ENCODE measurements at places on chromosomes 2 and 18.
A peak's percentile ranks its signal among the peaks of the same experiment; 100 is the strongest.

DNA sequence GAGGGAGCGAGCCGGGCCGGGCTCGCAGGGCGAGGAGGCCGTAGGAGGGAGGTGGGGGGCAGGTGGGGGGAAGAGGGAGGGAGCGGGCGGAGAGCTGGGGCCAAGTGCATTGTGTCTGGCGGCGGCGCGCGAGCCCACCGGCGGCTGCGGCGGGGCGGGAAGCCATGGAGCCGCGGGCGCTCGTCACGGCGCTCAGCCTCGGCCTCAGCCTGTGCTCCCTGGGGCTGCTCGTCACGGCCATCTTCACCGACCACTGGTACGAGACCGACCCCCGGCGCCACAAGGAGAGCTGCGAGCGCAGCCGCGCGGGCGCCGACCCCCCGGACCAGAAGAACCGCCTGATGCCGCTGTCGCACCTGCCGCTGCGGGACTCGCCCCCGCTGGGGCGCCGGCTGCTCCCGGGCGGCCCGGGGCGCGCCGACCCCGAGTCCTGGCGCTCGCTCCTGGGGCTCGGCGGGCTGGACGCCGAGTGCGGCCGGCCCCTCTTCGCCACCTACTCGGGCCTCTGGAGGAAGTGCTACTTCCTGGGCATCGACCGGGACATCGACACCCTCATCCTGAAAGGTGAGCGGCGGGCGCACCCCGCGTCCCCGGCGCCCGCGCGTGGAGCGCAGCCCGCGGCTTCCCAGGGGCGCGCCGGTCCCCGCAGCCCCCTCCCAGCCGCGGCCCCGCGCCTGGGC lies at the start of gene TMEM178A:
TSS of gene TMEM178A (plus strand) at position 107 of the 680 bp plus-strand sequence. CDS start at position 165, 58 bp downstream.
- peaks cover 76% of the 10 kb centered on the region for H3K27me3 ChIP-seq
- H3K36me3 ChIP-seq = no peaks in the 10 kb centered on the region
- peak within 1 kb of the TSS; percentile 63 for H3K4me3 ChIP-seq
- H3K27ac ChIP-seq = no peak within 1 kb of the TSS
- peaks cover 11% of the 10 kb centered on the region for H3K4me1 ChIP-seq

- H3K27me3 ChIP-seq = no peaks in the 10 kb centered on the region
- H3K4me1 ChIP-seq = no peaks in the 10 kb centered on the region
- H3K4me3 ChIP-seq = no peak overlapping the region
- no peak for DNase-seq
Measured at GRCh38 chr2:167420211-167420610, 531.9 kb downstream of the XIRP2 start.

- no peaks in the 10 kb centered on the region for H3K36me3 ChIP-seq
- no peak for DNase-seq
- peaks cover 6% of the 10 kb centered on the region for H3K4me1 ChIP-seq
Measured at GRCh38 chr2:112433932-112434730, 686 bp upstream of the RGPD8 start.

GRCh38 chr18:8741532-8741931 lies 36.2 kb downstream of the MTCL1 start:
- DNase-seq = no peak
- no peak overlapping the region for H3K27ac ChIP-seq
- H3K27me3 ChIP-seq = peaks cover 3% of the 10 kb centered on the region
- H3K4me1 ChIP-seq = peaks cover 45% of the 10 kb centered on the region
- peaks cover 35% of the 10 kb centered on the region for H3K36me3 ChIP-seq
- no peak overlapping the region for H3K4me3 ChIP-seq

DNA sequence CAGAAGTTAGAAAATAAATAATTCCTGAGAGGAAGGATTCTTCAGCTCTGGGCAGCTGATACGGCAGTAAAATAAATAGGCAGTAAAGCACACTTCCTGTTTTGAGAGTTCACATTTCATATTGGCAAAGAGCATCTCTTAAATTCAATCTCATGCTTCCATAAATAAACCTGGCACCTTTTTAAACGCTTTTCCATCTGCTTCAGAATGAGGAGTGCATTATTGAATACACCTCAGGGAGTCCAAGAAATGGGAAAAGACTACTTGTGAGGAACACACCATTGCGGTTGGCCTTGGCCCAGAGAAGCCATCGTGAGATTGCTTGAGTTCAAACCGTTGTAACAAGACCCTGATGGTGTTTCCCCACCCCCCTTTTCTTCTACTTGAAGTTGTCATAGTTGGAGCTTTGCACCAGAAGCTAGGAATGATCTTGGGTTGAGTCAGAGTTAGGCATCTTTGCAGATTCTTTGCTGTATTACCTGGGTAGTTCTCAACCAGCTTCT lies 123.9 kb downstream of the RDH14 start:
- peaks cover 9% of the 10 kb centered on the region for H3K27me3 ChIP-seq
- no peaks in the 10 kb centered on the region for H3K4me1 ChIP-seq
- H3K4me3 ChIP-seq = no peak overlapping the region
- no peak overlapping the region for H3K27ac ChIP-seq
- no peaks in the 10 kb centered on the region for H3K36me3 ChIP-seq

- H3K4me1 ChIP-seq = peaks cover 3% of the 10 kb centered on the region
- no peak overlapping the region for H3K4me3 ChIP-seq
- no peak for DNase-seq
- H3K36me3 ChIP-seq = no peaks in the 10 kb centered on the region
- peaks cover 37% of the 10 kb centered on the region for H3K27me3 ChIP-seq
Measured at GRCh38 chr2:24009367-24009679, 562 bp upstream of the MFSD2B start.

- no peaks in the 10 kb centered on the region for H3K4me1 ChIP-seq
- H3K36me3 ChIP-seq = no peaks in the 10 kb centered on the region
- H3K27ac ChIP-seq = no peak overlapping the region
- no peaks in the 10 kb centered on the region for H3K27me3 ChIP-seq
Measured at GRCh38 chr2:237403024-237403882, 10.7 kb downstream of the COL6A3 start.

DNA sequence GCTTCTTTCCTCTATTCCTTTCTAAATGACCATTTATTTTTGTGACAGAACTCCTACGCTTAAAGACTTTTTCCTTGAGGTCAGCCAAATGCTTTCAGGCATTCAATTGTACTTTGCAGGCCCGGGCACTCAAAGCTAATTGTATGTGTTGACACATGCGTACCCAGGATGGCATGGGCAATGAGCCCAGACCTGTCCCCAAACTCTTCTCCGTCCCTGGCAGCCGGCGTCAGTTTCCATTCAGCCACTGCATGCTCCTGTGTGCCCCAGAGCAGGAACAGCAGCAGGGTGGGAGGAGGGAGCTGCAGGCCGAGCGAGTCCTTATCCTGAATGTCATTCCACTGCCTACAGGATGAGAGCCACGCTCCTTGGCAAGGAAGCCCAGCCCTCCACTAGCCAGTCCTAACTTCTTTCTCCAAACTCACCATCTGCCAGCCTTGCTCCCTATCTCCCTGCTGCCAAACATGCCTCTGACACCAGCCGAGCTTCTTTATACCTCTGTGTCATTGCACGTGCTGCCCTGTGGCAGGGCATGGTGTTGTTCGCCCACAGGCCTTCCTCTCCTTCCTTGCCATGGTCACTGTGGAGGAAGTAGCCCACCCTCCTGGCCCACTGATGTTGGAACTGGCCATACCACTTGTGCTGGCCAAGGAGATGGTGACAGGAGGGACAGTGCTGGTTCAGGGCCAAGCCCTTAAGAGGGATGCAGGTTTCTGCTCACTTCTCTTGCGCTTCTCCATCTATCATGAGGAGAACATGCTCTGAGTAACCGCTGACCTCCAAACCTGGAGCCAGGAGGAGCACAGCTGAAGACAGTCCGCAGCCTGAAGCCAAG lies 116.9 kb upstream of the FHL2 start:
- no peak for DNase-seq
- H3K4me3 ChIP-seq = no peak overlapping the region
- peaks cover 15% of the 10 kb centered on the region for H3K27me3 ChIP-seq
- no peaks in the 10 kb centered on the region for H3K4me1 ChIP-seq

GRCh38 chr2:175730050-175730449 lies 272.0 kb downstream of the LNPK start:
- H3K27ac ChIP-seq = no peak overlapping the region
- no peaks in the 10 kb centered on the region for H3K36me3 ChIP-seq
- H3K27me3 ChIP-seq = no peaks in the 10 kb centered on the region
- no peak overlapping the region for H3K4me3 ChIP-seq
- no peak for DNase-seq

DNA sequence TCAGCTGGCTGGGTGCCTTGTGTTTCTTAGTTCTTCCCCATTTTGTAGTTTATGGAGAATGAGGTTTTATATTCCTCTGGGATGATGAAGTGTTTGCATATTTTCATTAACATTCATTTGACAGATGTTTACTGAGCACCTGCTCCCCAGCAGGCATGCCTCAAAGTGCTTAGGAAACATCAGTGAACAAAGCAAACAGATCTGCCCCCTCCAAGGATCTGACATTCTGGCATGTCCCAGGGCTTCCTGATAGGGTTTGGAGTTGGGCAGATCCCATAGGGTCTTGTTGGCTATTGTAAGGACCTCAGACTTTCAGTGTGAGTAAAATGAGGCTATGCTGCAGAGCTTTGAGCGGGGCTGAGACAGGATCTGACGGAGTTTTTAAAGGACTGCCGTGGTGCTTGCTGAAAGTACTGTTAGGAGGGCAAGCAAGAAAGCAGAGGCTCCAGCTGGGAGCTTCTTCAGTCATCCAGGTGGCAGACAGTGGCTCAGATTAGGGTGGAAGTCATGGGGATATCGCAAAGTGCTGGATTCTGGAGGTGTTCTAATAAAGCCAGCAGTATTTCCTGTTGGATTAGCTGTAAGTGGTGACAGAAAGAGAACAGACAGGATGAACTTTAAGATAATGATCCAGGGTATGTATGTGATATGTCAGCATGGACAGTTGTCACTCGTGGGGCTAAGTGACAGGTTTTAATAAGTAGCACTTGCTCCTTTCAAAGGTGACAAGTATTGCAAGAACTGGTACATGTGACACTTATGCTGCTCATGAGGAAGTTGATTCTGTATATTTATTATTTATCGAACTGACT lies 11.3 kb upstream of the IAH1 start:
- H3K36me3 ChIP-seq = peaks cover 35% of the 10 kb centered on the region
- H3K27ac ChIP-seq = peak overlapping the region; percentile 21
- no peaks in the 10 kb centered on the region for H3K27me3 ChIP-seq
- no peak overlapping the region for H3K4me3 ChIP-seq
- H3K4me1 ChIP-seq = peaks cover 8% of the 10 kb centered on the region

DNA sequence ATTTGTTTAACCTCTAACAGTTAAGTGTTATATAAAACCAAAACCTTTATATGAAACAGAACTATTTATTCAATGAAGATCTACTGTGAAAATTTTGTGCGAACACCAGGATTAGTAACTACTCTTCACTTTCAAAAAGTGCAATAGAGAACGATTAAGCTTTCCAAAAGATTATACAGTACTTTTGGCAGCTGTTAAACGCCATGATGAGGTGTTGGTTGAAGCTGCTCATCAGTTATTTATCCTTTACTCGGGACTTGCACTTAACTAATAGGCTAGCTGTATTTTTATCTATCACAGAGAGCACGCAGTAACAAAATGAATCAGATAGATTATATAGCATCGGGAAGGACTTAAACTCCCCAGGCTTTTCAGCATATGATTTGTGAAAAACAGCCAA lies 113.6 kb downstream of the GCA start:
- H3K4me3 ChIP-seq = no peak overlapping the region
- H3K27me3 ChIP-seq = no peaks in the 10 kb centered on the region
- DNase-seq = no peak
- no peak overlapping the region for H3K27ac ChIP-seq
- H3K4me1 ChIP-seq = no peaks in the 10 kb centered on the region

DNA sequence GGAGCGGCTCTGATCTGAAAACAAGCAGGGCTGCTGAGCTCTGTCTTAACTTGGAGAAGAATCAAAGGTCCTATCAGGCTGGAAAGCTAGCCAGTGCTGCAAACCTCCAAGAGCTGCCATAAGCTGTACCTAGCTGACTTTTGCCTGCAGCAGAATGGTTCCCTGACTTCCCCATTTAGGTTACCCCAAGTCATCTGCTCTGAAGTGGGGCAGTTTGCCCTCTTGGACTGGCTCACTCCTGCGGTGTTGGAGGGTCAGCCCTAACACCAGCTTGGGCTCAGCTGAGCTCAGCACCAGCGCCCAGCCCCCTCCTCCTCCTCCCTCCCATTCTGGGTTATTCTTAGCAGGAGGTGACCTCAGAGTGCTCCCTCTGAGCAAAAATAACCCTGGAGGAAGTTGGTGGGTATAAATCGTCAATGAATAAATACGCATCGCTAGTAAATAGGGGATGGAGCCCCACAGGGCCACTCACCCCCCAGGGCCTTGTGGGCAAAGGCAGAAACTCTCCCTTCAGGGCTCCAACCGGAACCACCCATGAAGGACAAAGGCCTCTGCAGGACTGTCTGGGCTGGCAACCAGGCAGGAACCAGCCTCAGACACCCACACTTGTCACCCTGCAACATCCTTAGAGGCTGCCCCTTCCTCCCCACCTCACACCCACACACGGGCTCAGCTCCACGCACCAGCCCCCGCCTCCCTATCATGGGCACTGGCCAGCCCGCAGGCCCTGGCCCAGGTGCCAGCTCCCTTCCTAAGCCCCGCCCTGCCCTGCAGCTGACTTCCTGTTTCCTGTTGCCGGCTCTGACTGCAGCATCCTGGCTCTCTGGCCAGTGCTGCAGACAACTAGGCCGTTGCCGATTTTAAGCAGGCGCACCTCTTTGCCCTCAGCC lies 46.9 kb downstream of the DNMT3A start:
- H3K4me3 ChIP-seq = peak overlapping the region; percentile 60
- H3K36me3 ChIP-seq = peaks cover 37% of the 10 kb centered on the region
- H3K27me3 ChIP-seq = no peaks in the 10 kb centered on the region

- no peak for DNase-seq
- H3K27ac ChIP-seq = no peak overlapping the region
- no peaks in the 10 kb centered on the region for H3K36me3 ChIP-seq
- H3K4me3 ChIP-seq = no peak overlapping the region
- H3K27me3 ChIP-seq = peaks cover 23% of the 10 kb centered on the region
Measured at GRCh38 chr2:158144914-158145625, 43.4 kb downstream of the UPP2 start.

DNA sequence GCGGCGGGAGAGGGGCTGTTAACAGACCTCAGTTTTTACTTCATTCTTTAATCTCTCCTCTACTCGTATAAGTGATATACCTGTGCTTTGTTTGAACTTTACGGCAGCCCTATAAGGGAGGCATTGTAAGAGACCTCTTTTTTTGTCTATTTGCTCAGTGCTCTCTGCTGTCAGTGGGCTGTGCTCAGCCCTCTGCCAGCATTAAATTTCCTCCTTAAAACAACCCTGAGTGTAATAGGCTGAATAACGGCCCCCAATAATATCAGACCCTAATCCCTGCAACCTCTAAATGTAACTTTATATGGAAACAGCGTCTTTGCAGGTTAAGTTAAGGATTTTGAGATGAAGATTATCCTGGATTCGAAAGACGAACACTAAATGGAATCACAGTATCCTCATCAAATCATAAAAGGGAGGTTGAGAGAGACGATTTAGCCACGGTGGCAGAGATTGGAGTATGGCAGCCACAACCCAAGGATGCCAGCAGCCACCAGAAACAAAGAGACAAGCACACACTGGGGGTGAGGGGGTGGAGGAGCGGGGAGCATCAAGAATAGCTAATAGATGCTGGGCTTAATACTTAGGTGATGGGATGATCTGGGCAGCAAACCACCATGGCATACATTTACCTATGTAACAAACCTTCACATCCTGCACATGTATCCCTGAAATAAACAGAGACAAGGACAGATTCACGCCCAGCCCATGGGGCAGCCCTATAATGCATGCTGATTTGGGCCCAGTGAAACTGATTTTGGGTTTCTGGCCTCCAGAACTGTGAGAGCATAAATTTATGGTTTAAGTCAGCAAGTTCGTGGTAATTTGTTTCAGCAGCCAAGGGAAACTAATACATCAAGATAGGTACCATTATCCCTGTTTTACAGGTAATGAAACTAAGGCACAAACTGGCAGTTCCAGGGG lies 894 bp upstream of the FARSB start:
- H3K4me3 ChIP-seq = peak overlapping the region; percentile 97
- DNase-seq = no peak
- peaks cover 38% of the 10 kb centered on the region for H3K4me1 ChIP-seq
- H3K27ac ChIP-seq = peak overlapping the region; percentile 99
- no peaks in the 10 kb centered on the region for H3K27me3 ChIP-seq
